Stimulated activated CD4-positive, alpha-beta T cell treated with anti-CD3 and anti-CD28 coated beads, TNF-alpha, amount 100 ng/mL, for 24 hours (primary cell): ENCODE measurements at places on chromosomes 6 and 20.

DNA sequence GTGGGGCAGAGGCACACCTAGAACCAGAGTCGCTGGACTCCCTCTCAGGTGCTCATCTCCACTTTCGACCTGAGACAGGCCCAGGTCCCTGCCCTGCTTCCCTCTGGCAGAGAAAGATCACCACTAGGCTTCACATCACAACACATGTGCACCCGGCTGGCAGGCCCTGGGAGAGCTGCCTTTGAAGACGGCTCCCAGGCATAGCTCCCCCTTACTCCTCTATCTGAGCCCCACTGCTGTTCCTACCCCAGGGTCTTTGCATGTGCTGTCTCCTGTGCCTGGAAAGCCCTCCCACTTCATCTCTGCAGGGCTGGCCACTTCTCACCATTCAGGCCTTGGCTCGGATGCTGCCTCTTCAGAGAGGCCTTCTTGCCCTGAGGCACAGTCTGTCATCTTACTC is 89.2 kb downstream of the NOL4L start:
- DNase-seq: no peak

- DNase-seq: no peak
These were observed 290.1 kb downstream of the SMOC2 start for GRCh38 chr6:168730931-168731716.

- no peak for DNase-seq
These were observed 628.2 kb downstream of the COL12A1 start for GRCh38 chr6:74577619-74578018.

GRCh38 chr6:113860181-113860955 is 3.2 kb downstream of the MARCKS start:
- DNase-seq: no peak

DNA sequence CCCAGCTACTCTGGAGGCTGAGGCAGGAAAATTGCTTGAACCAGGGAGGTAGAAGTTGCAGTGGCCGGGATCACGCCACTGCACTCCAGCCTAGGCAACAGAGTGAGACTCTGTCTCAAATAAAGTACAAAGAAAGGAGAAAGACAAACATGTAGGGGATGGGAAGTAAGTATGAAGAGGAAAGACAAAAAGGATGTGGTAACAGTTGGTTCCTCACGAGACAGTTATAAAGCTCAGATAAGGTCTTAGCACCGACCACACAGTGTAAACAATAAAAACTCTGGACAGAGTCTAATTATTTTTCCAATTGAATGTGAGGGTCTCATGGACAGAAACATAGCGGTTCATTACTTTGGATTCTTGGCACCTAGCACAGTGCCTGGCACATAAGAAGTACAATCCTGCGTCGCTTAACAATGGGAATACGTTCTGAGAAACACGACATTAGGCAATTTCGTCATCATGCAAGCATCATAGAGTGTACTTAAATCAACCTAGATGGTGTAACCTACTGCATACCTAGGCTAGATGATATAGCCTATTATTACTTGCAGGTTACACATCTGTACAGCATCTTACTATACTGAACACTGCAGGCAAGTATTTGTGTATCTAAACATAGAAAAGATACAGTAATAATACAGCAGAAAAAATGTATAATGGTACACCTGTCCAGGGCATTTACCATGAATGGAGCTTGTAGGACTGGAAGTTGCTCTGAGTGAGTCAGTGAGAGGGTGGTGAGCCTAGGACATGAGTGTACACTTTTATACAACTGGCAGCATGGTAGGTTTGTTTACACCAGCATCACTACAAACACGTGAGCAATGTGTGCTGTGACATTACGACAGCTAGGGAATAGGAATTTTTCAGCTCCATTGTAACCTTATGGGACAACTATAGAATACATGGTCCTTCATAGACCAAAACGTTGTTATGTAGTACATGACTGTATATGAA is 38.2 kb downstream of the MBOAT1 start:
- no peak for DNase-seq
